T-cell (primary cell): ENCODE measurements at places on chromosomes 4 and X.

DNA sequence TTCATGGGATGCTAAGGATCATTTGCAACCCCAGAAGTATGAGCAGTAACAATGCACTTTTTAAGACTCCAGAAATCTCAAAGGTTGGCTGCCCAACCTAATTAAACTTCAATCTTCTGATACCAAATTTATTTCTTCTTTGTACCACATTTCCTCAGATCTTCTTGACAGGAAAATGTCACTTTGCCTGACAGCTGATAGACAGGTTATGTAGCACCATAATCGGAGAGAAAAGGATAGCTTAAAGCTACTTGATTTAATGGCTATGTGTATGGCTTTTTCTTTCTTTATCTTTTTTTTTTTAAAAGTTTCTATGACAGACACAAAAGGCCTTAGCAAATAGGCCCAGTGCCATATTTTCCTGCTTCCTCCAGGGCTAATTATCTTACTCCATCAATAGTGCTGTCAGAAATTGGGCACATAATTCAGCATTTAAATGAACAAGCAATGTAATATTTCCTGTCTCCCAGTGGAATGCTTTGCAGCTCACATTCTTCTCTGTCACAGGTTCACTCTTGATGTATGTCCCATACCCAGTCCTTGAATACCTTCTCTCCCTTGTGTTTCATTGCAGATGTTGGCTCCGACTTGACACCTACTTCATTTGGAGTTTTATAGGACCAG lies 795.7 kb downstream of the ADGRL3 start:
- no peak for DNase-seq

GRCh38 chrX:70087857-70088630 lies 25.8 kb downstream of the OTUD6A start:
- DNase-seq = no peak

GRCh38 chr4:149493492-149493891 lies 322.2 kb downstream of the IQCM start:
- no peak for DNase-seq

DNA sequence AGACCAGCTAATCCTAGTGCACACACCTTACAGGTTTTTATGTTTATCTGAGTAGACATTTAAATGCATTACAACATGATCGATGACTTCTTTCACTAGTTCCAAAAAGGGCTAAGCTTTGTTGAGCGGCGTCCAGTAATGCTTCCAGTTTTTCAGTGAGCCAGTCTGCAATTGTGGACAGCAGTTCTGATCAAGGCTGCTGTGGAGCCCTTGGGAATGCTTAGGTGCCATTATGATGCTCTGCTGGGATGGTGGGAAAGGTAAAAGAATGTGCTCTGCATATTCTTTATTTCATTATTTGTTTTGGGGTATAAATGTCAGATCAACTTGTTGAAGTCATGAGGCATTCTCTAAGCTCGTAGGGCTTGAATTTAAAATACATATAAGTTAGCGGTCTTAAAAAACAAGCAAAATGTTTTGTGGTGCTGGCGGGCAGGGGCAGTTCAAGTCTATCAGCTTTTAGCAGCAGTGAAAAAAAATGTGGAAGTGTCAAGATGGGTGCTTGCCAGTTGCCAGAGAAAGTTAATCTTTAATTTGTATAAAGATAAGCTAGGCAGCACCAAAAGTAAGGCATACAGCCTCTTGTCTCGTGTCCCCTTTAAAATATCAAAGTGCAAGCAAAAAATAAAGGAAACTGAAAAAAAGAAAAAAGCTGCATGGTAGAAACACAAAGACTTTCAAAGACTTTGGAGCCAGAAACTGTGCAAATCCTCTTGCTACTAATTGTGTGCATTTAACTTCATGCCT lies 5.8 kb downstream of the MID1IP1 start:
- no peak for DNase-seq

DNA sequence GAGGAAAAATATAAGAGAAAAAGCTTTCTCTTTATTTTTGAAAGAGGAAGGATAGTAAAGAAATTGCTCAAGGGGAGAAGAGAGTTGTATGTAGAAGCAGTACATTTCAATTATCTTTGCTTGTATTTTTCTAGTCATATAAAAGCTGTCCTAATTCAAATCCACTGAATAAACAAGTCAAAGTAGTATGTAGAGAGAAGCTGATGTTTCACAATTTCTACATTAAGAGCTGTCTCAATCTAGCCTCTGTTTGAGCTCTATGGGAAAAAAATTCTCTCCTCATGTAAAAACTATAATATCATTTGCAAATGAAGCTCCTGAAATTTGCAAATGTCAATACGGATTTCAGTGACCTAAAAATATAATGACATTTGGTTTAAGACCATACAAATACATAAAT lies 52.6 kb downstream of the CHM start:
- DNase-seq = no peak

- DNase-seq = no peak
These were observed 246.4 kb upstream of the TRAM1L1 start for GRCh38 chr4:117331817-117332216.

DNA sequence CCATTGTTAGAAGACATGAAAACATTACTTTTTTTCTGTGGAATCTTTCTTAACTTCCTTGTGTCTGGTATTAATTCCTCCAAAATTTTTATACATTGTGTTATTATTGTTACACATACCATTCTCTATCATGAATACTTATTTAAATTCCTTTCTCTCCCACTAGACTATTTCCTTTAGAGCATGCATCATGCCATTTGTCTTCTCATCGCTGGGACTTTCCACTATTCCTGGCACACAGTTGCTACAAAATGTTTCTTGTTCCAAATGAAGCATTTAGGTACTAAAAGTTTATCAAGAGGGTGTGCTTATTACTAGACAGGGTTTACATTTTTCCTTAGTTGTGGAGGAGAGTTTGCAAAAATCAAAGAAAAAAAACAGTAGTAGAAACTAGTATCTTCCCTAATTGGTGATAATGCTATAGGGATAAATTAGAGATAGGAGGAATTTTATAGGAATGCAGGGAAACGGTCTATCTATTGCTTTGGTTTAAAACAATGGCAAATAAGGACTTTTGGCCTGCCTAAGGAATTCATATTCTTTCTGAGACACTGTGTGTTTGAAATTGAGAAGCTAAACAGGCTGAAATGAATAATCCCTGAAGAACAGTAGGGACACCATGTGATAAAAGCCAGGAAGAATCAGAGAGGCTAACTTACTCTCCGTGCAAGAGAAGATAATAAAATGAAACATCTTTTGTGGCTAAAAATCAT lies 187.5 kb upstream of the TBC1D9 start:
- no peak for DNase-seq

DNA sequence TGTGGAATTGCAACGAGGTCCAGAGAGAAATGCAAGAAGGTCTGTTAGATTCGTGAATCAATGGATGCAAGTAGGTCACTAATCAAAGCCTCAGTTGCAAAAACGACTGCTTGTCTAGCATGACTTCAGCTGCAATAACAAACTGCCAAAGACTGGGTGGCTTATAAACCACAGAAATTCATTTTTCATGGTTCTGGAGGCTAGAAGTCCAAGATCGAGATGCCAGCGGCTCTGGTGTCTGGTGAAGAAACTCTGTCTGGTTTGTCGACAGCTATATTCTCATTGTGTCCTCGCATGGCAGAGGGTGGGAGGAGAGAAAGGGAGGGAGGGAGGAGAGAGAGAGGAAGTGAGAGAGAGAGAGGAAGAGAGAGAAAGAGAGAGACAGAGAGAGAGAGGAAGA lies 114.7 kb downstream of the MXRA5 start:
- no peak for DNase-seq

GRCh38 chr4:8155048-8155447 lies 3.6 kb downstream of the ABLIM2 start:
- no peak for DNase-seq

GRCh38 chr4:100062921-100063320 lies 112.8 kb upstream of the H2AZ1 start:
- no peak for DNase-seq

- DNase-seq = no peak
These were observed 552.6 kb downstream of the TRIML1 start for GRCh38 chr4:188691811-188692210.

DNA sequence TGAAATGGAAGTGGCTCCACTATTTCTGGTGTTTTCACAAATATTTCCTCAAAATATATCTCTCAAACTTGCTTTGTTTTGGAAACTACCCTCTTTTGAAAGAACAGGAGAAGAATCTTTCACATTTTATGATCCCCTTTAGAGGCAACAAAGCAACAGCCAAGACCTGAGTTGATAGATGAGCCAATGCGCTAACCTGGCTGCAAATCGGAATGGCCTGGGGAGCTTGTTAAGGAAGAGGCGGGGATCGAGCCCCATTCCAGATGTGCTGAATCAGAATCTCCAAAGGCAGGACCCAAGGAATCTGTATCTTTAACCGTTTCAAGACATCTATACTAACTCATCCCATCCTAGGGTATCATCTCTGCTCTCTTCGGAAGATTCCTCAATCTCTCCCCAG lies 181.3 kb downstream of the GPC3 start:
- DNase-seq = no peak

DNA sequence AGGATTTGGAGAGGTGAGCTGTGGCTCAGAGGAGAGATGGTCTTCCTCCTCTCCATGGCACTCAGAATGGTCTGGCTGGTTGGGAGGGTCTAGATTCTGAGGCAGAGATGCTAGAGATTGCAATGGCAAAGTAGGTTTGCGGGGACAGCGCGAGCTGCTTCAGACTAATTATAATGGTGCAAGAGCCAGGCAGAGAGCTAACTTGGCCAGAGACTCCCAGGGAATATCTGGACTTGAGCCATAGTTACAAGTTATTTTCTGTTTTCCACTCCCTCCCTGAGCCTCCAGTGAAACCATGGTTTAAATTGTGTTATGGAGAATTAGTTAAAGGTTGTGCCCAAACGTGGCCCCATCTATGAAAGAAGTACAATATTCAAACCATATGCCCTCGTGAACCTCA lies 44.7 kb upstream of the ELF2 start:
- DNase-seq = no peak

GRCh38 chrX:97238632-97239031 lies 354.9 kb downstream of the RPA4 start:
- no peak for DNase-seq

GRCh38 chrX:15468036-15468435 lies 25.1 kb downstream of the PIR start:
- DNase-seq = no peak

GRCh38 chrX:142001934-142002333 lies 98.2 kb downstream of the MAGEC1 start:
- DNase-seq = no peak

- no peak for DNase-seq
These were observed 172.2 kb upstream of the TLL1 start for GRCh38 chr4:165700855-165701254.

GRCh38 chrX:109398061-109398460 lies 83.8 kb downstream of the GUCY2F start:
- no peak for DNase-seq

DNA sequence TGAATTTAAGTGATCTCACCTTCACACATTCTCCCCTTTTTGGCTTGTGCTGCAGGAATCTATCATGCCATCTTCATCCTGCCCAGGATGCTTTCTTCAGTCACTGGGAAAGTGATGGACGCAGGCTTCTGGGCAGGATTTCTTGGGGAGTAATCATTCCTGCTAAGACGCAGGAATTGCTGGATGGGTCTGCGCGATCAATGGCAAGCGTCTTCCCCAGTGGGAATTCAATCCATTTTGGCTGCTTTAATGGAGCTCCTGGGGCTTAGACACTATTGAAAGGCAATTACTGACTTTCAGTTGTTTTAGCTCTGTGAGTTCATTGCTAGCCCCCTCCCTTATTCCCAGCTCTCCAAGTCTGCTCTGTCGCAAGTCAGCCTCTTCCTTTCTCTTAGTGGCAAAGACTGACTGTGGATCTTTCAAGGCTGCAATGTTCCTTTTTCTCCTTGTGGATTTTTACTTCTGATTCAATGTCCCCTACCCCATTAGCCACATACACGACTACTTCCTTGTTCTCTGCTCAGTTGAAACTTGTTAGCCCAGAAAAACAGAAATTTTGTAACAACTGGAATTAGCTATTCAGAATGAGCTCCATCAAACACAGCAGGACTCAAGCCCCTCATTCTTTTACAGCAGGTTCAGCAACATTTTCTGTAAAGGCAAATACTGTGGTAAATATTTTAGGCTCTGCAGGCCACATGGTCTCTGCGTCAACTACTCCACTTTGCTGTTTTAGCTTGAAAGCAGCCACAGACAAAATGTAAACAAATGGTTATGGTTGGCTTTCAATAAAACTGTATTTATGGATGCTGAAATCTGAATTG lies 154.9 kb downstream of the ASB9 start:
- no peak for DNase-seq

- no peak for DNase-seq
These were observed 140.3 kb upstream of the ZXDB start for GRCh38 chrX:57451426-57452020.

DNA sequence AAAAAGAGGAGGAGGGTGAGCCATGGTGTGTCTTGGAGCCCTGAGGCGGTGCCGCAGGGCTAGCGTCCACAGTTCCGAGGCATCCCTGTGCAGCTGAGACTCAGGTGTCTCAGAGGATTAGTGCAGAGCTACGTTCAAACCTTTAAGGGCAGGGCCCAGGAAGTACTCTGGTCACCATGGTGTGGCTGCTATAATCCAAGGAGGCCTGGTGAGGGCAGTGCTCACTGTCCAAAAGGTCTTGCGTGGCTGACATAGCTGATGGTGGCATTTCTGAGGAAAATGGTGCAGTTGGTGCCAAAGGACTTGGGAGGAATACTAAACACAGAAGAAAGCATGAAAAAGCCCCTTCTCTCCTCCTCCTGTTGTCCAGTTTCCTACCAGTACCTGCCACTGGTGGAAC lies 146.9 kb downstream of the DCHS2 start:
- DNase-seq = no peak

GRCh38 chr4:139915037-139915436 lies 238.9 kb downstream of the MAML3 start:
- DNase-seq = no peak

DNA sequence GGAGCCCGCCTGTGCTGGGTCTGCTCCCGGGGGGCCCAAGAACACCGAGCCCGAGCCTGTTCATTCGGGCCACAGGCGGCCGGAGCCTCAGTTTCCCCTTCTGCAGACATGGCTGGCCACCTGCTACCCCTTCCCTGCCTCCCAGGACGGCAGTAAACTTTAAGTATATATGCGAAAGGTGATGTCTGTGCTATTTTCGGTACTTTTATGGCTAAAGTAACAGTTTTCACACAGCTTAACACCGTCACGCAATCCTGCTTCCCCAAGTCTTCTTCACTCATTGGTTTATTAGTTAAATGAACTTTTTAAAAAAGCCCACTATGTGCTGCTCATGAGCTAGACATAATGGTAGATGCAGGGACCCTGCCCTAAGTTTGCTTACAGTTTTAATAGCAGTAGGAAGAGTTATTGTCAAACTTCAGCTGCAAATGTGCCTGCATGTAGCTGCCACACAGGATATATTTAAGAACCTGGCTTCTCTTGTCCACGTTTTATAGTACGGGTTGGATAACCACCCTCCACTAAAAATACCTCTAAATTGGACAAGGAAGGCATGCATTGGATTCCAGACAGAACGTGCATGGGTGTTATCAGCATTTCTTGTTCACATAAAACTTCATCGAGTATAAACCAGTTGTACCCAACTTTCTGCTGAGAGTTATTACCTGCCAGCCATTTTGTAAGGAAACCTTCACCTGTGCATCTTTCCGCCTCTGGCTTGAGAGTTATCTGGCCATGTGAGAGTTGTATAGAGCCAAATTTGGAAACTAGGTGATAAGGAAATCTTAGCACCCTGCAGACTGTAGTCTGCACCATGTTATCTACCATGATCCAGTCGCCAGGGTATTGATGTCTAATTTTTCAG lies 741 bp downstream of the ANAPC4 start:
- DNase-seq = no peak
